NCI-H460 (cell line): ENCODE measurements at places on chromosomes 3 and 15.

DNA sequence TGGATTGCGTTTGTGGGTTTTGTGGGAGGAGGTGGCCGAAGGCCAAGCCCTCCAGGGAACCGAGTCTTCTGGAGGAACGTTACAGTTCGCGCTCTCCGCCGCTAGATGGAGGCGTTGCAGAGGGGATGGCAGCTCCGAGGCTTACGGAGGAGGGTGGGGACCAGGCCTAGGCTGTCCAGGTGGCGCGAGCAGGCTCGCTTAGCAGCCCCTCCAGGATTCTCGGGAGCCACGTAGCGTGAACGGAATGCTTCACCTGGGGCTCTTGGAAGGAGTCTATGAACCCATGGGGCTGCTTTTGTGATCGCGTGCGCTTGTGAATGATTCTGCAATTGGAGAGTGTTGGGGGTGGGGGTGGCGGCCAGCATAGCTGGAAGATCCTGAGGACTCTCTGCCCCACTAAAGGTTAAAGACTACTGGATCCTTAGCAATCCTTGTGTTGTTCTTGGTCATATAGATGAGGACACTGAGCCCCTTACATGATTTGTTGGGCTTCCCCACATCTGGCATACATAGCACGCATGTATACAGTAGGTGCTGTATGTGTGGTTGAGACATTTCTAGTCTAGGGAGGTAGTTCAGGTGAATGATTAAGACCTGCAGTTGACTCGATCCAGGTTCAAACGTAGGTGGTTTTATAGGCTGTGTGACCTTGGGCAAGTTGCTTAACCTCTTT lies 25.7 kb downstream of the FAM3D start:
- peak; percentile 63 for DNase-seq

GRCh38 chr15:29322415-29322814 lies 52.8 kb upstream of the NSMCE3 start:
- DNase-seq, result no peak

- DNase-seq, result no peak
Observed at GRCh38 chr3:101824702-101825101, 24.6 kb upstream of the NFKBIZ start.

DNA sequence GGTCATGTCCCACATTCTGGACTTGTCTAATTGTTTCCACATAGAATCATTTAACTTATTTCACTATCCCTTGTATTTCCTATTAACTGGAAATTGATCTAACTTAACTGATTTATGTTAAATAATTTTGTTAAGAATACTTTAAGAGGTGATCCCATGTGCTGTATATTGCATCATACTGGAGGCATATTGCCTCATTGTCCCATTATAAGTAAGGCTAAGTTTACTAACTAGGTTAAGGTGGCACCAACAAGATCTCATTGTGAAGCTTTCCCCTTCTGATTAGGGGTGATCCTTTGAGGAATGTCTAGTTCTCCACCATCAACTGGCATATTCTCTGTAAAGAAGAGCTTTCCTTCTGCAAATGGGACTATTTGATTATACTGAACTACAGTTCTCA lies 24.4 kb downstream of the MAP1A start:
- no peak for DNase-seq

GRCh38 chr15:90210593-90210992 lies 9.5 kb downstream of the SEMA4B start:
- DNase-seq, result no peak

DNA sequence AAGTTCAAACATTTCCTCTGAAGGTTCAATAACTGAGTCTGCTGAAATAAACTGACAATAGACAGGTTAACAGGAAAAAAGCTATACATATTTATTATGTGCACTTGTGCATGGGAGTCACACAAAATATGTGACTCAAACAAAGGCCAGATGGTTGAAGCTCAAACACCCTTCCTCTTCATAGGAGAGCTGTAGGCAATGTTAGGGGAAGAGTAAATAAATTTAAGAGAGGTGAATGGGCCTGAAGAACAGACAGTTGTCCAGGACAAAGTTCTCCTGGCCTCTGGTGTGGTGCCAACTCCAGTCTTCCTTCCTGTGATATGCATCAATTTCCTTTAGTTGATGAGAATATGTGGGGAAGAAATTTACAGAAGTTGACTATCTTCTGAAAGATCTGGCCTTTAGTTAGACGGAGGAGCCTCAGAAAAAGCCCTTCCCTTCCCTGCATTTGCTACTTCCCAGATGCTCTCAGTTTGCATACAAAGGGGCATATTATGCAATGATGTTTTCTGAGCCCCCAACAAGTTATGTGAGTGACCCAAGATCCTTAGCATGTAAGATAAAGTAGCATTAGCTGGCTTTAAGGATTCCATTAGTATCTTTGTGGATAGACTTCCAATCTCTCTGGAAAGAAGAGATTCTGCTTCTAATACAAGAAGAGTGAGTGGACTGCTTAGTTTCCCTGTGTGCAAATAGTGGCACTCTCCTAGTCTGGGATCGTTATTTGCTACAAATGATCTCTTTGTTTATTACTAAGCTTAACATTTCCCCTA lies 96.4 kb upstream of the IGSF10 start:
- no peak for DNase-seq

DNA sequence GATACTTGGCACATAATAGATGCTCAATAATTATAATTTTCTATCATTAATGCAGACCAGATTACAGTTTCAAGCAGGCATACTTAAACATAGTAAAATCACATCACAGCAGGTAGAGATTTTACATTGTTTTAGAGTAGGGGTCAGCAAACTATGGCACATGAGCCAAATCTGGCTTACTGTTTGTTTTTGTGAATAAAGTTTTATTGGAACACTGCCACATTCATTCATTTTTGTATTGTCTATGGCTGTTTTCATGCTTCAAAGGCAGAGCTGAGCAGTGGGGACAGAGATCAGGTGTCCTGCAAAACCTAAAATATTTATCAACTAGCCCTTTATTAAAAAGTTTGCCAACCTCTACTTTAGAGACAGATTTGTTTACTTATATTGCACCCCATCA lies 189.6 kb upstream of the MRPL3 start:
- no peak for DNase-seq

DNA sequence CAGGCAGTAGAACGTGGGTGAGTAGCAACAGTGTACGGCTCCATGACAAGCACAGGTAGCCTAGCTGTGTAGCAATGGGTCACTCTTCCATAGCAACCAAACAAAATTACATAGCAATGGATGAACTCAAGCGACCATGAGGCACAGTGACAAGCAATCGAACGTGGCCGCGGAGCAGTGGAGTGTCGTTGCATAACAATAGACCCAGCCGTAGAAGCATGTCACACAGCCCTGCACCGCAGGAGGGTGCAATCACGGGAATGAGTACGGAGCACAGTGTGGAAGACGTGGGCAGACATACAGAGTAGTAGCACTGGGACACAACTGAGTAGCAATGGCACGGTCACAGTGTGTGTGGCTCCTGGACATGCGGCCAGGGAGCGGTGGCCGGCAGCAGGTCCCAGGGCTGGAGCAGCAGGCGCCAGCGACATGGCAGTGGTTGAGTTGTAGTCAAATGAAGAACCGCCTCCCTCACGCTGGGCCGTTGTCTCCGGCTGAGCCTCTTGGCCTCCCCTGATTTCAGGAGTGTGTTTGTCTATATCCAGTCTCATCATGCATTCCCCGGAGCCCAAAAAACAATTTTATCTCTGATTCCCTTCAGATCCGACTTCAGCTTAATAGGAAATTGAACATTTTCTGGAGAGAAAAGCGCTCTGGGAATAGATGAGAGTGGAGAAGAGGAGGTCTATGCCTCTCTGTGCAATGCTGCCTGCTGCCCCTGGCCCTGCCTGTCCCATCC lies 64.1 kb downstream of the CCDC33 start:
- DNase-seq, result no peak

GRCh38 chr3:122966045-122966444 lies 61.5 kb downstream of the SEMA5B start:
- DNase-seq, result no peak

GRCh38 chr15:89998923-89999675 lies 2.0 kb upstream of the ZNF710 start:
- no peak for DNase-seq

GRCh38 chr3:150874666-150875219 lies 30.5 kb downstream of the MINDY4B start:
- no peak for DNase-seq

DNA sequence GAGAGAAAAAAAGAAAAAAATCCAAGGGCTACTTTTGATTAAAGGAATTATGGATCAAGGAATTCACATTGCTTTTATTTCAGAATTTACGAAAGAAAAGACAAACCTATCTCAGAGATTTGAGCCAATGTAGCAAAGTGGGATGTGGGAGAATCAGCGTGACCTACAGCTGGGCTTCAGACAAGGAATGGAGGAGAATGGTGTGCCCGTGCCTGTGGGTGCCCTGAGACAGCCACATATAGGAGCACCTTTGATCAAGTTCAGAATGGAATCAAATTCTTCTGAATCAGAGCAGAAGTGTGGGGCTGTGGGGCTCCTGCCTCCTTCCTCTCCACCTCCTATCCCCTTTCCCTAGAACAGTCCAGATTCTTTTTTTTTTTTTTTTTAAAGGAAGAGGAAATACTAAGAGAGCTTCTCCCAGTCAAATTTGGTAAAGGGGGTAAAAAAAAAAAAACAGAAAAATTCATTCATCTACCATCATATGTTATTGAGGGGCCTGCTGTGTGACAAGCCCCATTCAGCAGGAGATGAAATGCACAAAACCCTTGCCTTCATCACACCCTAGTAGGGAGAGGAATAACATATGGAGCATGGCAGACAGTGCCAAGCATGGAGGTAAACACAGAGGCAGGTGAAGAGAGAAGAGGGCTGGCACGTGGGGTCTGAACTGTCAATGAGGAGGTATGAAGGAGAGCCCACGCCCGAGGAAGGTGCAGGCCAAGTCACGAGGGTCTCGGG lies 25.0 kb upstream of the MUSTN1 start:
- DNase-seq, result no peak

GRCh38 chr3:104273046-104273649 lies 1093.6 kb upstream of the ALCAM start:
- DNase-seq, result no peak

- no peak for DNase-seq
Observed at GRCh38 chr3:150334974-150335373, 73.1 kb upstream of the TSC22D2 start.

DNA sequence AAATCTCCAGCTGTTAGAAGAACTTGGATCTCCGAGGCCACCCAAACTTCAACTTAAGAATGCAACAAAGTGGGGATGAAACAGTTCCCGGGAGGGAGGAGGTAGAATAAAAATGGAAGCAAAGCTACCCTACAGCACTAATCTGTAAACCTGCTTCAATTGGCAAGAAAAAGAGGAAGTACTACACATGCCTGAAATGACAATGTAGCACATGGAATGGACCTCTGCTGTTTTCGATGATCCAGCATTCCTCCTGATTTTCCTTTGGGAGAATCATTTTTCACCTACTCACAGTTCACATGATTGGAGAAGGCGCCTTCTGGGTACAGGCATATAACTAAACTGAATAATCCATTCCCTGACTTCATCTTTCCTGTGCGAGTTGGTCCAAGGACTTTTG lies 1081.5 kb downstream of the FHIT start:
- no peak for DNase-seq

GRCh38 chr15:36632226-36632625 lies 52.8 kb downstream of the CDIN1 start:
- DNase-seq, result peak; percentile 8
